Thoracic aorta (tissue), 2 donors: ENCODE measurements at places on chromosomes 5 and 9. TPM values are rescaled to one million over a fixed set of nuclear protein-coding genes. Genes with fewer than 3 reads are reported as not detected.

Gene FCN2
- not detected for total RNA-seq

Gene NIM1K
- not detected for total RNA-seq

Gene TAF1L
- total RNA-seq = not detected

Gene TMEM252
- total RNA-seq = not detected

Gene APBA1
- 9.5 TPM for total RNA-seq

Gene LRRC70
- 4.2 TPM for total RNA-seq

Gene C9orf50
- total RNA-seq = not detected

Gene RAPGEF6
- 16.5 TPM for total RNA-seq

DNA sequence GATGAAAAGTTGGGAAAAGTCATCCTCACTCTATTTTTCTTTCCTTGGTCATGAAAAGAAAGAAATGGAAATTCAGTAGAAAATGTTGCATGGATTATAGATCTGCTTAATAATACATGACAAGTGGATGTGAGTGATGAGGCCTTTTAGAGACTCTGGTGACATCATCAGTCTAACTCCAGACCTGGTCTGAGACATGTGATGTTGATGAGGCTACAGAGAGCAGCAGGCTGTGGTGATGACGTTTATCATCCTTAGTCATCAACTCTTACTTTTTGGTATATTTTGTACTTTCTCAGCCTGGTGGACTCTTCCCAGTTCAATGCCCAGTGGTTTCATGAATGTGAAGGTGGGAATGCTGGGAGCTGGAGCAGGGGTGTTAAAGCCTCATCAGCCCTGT lies 116.4 kb downstream of the TTLL11 start:
- DNase-seq = no peak

- DNase-seq = no peak
Measured at GRCh38 chr5:69493396-69494133, 975 bp downstream of the OCLN start.

DNA sequence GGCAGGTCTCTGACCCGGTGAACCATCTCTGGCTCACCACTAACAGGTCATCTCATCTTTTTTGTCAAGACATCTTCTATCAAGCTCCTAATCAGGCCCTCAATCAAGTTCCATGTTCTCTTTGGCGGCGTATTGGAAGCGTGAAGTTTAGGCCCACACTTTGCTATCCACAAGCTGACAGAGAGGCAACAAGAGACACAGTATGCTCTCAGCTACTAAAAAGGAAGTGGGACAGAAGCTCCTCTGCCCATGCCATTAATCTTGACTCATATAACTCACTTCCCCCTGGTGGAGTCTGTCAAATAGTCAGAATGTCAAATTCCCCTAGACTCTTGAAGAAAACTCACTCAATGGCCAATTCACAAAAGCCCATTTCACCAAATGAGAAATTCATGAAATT lies 77.6 kb upstream of the TMC1 start:
- DNase-seq = no peak

DNA sequence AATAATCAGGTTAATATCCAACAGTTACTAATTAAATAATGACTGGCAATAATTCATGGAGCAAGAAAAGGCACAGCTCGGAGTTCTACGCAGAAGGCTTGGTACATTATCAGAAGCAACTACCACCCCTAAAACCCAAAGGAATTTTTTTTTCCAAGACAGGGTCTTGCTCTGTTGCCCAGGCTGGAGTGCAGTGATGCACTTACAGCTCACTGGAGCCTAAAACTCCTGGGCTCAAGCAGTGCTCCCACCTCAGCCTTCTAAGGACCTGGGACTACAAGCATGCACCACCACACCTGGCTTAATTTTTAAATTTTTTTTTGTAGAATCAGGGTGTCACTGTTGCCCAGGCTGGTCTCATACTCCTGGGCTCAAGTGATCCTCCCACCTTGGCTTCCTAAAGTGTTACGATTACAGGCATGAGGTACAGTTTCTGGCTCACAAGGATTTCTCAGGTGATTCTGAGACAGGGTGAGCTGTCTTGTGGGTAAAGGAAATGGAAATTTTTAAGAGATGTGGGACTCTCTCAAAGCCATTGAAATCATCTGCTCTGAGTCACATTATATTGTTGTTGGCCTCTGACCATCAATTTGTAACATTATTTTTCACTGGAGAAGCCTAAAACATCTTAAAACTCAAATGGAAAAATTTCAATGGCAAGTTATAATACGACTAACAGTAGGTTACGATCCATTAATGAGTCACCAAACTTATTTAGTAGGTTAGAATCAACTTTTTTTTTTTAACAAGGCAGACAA lies 19.7 kb upstream of the HSDL2 start:
- no peak for DNase-seq

DNA sequence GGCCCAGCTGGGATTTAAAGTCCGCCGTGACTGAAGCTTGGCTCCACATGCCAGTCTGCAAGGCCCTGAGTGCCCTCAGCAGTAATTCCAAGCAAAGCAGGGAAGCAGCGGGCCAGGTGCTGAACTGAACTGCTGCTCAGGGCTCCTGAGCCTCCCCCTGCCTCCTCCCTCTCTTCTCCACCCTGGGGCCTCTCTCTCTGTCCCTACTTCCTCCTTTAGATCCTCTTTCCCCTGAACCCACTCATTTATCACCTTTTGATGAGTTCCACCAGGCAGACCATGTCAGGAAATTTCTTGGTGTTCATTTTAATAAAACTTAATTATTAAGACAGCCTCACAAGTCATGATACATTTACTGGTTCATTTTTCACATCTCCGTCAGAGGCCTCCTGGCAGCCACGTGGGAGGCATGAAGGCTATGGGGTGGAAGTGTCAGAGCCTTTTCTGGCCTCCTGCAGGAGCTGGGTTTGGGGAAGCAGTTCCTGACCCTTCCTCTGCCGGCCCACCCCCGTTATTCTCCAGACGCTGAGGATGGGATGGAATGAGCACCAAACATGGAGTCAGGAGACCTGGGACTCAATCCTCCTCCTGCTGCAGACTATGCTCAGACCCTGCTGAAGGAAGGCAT lies 32.2 kb upstream of the KCNIP1 start:
- DNase-seq = no peak

DNA sequence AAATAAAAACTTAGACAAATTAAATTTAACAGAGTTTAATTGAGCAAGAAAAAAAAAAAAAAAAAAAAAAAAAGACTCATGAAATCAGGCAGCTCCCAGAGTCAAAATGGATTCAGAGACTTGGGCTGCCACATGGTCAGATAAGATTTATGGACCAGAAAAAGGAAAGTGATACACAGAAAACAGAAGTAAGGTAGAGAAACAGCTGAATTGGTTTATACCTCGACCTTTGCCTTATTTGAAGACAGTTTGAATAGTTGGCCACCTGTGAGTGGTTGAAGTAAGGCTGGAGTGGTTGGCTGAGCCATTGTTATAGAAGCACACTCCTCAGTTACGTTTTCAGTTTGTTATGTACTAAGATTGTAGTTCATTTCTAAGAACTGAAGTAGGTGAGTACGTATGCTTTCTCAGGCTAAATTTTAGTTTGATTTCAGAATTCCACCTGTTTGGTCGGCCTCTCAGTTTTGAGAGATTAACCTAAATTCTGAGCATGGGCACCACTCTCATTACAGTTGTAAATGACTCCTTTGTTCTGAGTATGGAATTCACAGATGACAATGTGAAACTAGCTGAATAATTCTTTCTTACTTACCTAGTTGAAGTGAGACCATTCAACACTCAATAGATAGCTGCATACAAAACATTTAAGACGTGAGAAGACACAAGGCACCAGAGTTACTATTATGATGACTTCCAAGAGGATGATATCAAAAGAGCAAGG lies 149.0 kb downstream of the AOPEP start:
- DNase-seq = no peak

DNA sequence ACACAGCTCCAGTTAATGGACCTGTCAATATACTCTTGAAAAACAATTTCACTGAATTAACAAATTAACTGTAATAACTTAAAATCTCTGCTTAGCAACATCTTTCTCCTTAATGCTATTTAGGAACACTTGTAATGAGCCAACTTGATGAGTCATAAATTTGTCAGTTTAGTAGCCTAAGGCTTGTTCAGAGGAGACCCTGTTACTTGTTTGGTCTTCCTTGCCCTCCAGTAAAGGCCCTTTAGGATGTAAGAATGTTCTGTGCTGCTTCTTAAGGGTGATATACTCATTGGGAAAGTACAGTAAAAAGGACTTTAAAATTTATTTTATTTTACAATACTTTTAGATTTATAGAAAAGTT lies 11.4 kb upstream of the MATR3 start:
- DNase-seq = no peak

DNA sequence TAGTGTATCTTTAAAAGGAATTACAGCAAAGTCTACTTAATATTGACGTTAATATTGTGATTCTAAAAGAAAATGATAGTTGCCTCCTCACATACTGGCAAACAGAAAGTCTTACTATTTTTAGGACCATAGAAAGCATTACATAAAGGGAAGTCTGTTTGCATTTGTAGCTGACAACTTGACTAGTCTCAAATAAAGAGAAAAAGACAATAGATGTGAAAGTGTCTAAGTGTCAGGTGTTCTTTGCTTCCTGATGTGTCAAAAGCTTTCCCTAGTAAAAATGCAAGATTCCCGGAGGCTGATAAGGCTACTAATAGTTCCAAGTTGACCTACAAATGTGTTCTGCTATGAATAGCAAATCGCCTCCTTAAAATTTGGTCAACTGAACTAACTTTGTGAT lies 259.7 kb downstream of the CDH10 start:
- no peak for DNase-seq

- DNase-seq = no peak
Measured at GRCh38 chr5:24363789-24364481, 280.8 kb downstream of the CDH10 start.

GRCh38 chr5:20832204-20833080 lies 844.4 kb upstream of the CDH18 start:
- no peak for DNase-seq

GRCh38 chr9:137759117-137759516 lies 118.5 kb upstream of the CACNA1B start:
- no peak for DNase-seq

DNA sequence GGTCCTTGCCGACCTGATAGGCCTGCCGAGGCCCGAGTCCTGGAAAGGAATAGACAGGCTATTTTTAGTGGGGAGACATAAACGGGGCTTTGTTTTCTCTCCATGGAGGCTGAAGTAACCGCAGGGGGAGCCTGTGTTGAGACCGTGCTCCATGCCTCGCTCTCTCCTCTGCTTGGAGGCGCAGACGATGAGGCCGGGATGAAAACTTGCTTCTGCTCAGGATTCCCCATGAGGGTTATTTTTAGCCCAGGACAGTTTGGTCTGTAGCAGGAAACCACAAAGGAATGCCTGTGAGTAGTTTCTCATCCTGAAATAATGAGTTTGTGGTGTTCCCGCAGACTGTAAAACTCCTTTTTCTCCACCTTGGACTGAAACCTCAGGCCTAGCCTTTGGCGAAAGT lies 81.9 kb upstream of the RARS1 start:
- no peak for DNase-seq

DNA sequence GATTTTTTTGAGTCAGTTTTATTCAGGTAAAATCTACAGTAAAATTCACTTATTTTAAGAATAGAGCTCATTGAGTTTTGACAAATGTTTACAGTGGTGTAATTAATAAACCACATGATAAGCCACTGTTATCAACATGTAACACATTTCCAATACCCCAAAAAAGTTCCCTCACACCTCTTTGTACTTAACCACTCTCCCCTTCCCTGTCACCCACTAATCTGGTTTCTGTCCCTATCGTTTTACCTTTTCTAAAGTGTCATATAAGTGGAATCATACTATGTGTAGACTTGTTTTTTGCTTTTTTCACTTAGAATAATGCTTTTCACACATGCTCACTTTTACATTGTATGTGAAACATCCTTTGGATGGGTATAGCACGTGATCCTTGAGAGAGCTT lies 127.2 kb downstream of the KDM4C start:
- no peak for DNase-seq

GRCh38 chr9:35506359-35506758 lies 16.4 kb downstream of the RUSC2 start:
- no peak for DNase-seq

GRCh38 chr5:88663793-88664216 lies 219.2 kb downstream of the MEF2C start:
- DNase-seq = no peak

- no peak for DNase-seq
Measured at GRCh38 chr5:142617416-142618129, 68.3 kb downstream of the FGF1 start.

GRCh38 chr5:10630126-10630525 lies 66.3 kb downstream of the ANKRD33B start:
- no peak for DNase-seq

DNA sequence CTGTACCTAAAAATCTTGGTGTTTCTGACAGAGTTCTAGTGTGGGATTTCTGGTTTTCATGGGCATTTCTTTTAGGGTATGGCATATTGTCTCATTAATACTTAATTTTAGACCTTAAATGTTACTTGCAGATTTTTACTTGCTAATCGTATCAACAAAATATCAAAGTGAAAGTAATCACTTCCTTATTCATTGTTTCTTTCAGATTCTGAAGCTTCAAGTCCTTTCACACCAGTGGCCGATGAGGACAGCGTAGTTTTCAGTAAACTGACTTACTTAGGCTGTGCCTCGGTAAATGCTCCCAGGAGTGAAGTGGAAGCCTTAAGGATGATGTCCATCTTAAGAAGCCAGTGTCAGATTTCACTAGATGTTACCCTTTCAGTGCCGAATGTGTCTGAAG lies 45.2 kb downstream of the RABGAP1 start:
- no peak for DNase-seq

GRCh38 chr9:113775749-113776148 lies 100.4 kb upstream of the ZNF618 start:
- no peak for DNase-seq

DNA sequence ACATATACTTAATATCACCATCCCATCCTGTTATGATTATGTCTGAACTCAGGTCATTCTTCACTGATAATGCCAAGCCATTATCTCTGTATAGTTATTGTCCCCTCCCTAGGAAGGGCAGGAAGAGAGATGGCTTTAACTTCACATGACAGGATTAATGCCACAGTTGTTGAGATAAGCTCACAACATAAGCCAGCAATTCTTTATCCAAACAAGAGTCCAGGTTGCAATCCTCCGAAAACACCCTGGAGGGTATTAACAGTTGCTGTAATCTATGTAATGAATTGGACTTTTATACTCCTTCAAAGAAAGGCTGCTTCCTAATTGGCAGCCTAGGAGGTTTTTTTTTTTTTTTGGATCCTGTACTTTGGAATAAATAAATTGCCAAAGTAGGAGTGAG lies 779.4 kb downstream of the SEMA5A start:
- DNase-seq = no peak

- DNase-seq = no peak
Measured at GRCh38 chr9:112780450-112781036, 30.0 kb downstream of the SNX30 start.

DNA sequence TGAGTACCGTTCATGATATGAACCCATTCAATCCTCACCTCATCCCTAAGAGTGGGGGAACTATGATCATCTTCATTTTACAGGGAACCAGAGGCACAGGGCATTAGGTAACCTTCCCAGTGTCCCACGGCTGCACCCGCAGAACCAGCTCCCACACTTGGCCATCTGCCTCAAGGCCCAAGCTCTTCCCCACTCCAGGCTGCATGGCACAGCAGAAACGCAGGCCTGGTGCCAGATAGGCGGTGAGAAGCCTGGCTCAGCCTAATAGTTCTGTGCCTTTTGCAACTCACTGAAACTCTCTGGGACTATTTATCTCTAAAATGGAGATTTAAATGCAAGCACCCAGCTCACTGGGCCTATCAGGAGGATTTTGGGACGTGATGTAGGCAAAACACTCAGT lies 90.8 kb upstream of the ZNF618 start:
- DNase-seq = no peak

GRCh38 chr5:65013166-65013565 lies 244.4 kb downstream of the CWC27 start:
- no peak for DNase-seq
